KBM-7 (cell line): ENCODE measurements at places on chromosomes 16 and 17.

- DNase-seq, result no peak
Measured at GRCh38 chr17:19410875-19411620, at the start of gene RNF112. Gene RNF112, plus strand, starts transcription at chr17:19411232. Its CDS starts 177 bp downstream, at chr17:19411409.

- DNase-seq, result no peak
Measured at GRCh38 chr17:68161644-68162428, 86.0 kb upstream of the AMZ2 start.

DNA sequence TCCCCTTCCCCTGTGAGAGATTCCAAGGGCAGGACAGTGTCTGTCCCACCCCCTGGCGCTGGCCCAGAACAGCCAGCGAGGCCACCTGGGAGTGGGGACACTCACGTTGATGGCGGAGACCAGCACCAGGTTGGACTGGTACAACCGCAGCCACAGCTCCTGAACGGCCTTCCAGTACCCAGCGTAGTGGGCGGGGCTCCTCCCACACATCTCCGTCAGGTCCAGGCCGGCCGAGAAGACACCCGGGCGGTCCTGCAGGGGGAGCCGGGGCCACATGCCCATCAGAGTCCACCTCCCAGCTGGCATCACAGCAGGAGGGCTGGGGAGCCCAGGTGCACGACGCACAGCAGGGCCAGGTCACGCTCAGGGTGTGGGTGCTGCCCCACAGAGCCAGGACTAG lies 7.1 kb downstream of the ECI1 start:
- DNase-seq, result no peak

DNA sequence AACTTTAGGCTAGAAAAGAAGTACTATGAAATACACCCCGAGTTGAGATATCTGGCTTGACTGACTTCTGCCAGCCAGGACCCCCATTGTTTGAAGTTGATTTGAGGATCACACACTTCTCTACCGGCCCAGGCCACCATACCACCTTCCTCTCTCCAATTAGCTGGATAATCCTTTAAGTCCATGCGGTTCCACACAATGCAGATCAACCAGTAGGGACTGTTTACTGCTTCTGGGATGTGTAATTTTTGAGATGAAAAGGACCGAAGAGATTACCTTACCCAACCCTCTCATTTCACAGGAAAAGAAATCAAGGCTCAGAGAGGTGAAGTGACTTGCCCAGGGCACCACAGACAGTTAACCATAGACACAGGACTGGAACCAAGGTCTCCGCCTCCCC lies 20.5 kb downstream of the ERN1 start:
- DNase-seq, result no peak

DNA sequence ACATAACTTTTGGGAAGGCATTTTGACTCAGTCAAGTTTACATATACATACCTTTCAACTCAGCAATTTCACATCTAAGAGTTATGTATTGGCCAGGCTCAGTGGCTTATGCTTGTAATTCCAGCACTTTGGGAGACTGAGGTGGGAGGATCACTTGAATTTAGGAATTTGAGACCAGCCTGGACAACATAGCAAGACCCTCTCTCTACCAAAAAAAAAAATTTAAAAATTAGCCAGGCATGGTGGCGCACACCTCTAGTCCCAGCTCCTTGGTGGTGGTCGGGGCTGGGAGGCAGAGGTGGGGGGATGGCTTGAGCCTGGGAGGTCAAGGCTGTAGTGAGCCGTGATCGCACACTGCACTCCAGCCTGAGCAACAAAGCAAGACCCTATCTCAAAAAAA lies 79.3 kb downstream of the AATF start:
- DNase-seq, result no peak

DNA sequence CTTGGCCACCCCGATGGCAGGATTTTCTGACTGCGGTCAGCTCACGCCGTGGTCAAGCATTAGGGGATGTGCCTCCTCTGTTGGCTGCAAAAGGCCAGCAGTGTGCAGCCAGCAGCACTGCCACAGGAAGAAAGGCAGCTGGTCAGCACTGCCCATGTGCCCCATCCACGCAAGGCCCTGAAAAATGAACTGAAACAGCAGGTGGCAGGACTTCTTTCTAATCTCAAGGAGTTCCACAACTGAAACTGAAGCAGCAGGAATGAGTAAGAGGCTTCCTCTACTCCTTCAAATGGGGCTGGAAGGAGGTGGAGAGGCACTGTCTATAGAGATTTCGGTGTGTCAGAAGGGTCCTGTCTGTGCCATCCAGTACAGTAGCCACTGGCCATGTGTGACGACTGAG lies 3.2 kb downstream of the ZNF500 start:
- no peak for DNase-seq
